Activated naive CD8-positive, alpha-beta T cell treated with anti-CD3 and anti-CD28 coated beads, Interleukin-2, amount 50 U/mL, for 16 hours (primary cell): ENCODE measurements at places on chromosomes 1 and 21.

DNA sequence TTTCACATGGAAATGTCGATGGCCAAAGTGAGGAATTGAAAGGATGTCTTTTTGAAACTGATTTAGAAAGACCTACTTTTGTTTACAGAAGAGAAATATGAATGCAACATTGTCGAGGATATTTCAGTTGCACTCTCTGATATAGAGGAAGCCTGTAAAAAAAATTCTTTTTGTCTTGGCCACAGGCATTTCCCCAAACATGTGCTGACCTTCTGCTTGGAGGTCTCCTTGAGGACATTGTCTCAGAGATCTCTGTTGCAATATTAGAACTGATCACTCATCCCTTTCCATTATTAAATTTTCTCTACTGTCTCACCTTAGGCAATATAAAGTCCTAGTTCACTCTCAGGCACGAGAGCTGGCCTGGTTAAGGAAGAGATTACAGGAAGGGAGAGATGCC is 16.0 kb downstream of the S100A11 start:
- no peak for DNase-seq

- DNase-seq = no peak
These were observed 22.6 kb downstream of the ZBTB17 start for GRCh38 chr1:15953294-15953771.

- no peak for DNase-seq
These were observed 147.4 kb upstream of the COL6A1 start for GRCh38 chr21:45834026-45834715.

- DNase-seq = no peak
These were observed 42.2 kb downstream of the FHAD1 start for GRCh38 chr1:15289251-15289651.

- DNase-seq = no peak
These were observed 121.7 kb downstream of the DHRS3 start for GRCh38 chr1:12496154-12496961.

- no peak for DNase-seq
These were observed 52.4 kb downstream of the PDE9A start for GRCh38 chr21:42705746-42706374.

GRCh38 chr21:16294128-16294527 is 564.3 kb downstream of the USP25 start:
- DNase-seq = no peak

- no peak for DNase-seq
These were observed 122.1 kb downstream of the NEK7 start for GRCh38 chr1:198278943-198279342.

- no peak for DNase-seq
These were observed 26.7 kb upstream of the TP53BP2 start for GRCh38 chr1:223872308-223872901.

- no peak for DNase-seq
These were observed 53.2 kb upstream of the LYST start for GRCh38 chr1:235919833-235920441.

GRCh38 chr1:53172426-53173128 is 24.0 kb upstream of the CPT2 start:
- no peak for DNase-seq

GRCh38 chr1:193368302-193368701 is 181.9 kb upstream of the B3GALT2 start:
- no peak for DNase-seq

GRCh38 chr1:156963621-156964020 is 43.2 kb downstream of the LRRC71 start:
- no peak for DNase-seq

- no peak for DNase-seq
These were observed 151.0 kb downstream of the ST6GALNAC5 start for GRCh38 chr1:77018311-77018710.

DNA sequence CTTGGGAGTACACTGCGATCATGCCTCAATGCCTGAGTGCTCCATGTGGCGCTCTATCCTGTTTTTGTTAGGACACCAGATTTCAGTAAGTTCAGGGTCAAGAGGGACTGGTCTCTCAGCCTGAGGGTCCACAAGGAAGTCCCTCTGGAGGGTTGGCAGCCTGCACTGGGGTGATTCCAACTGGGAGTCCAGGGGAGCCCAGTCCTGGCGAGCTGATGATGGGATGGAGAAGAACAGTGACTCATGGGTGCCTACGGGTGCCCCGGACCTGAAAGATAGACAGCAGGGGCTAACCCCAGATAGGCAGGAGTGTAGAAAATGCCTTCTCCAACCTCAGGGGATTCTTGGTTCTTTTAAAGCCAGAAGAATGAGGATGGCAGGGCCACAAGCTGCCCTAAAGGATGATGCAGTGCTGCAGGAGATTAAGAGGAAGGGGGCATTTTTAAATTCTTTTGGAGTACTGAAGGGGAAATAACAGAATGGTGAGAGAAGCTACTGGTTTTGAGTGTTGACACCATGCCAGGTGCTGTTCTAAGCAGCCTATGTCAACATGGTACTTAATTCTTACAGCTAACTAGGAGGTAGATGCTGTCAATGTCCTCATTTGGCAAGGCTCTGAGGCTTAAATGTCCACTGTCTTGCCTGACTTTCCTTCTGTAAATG is 68.4 kb upstream of the TLR5 start:
- DNase-seq = no peak

DNA sequence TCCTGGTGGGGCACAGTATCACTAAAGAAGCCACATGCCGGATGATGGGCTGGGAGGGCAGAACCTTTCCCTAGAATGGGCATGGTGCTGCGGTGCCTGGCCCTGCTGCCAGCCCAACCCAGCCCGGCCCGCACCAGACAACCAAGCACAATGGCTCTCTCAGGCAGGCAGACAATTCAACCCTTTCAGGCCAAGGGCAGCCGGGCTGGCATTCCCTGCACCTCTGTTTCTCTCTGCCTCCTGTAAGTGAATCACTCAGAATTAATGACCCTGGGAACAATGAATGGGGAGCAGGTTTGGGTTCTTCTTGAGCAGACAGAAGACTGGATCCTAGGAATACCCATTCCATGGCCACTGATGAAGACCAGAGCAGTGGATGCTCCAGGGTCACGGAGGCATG is 41.0 kb upstream of the IFFO2 start:
- no peak for DNase-seq

- no peak for DNase-seq
These were observed 36.5 kb upstream of the ZP4 start for GRCh38 chr1:237927198-237927597.

DNA sequence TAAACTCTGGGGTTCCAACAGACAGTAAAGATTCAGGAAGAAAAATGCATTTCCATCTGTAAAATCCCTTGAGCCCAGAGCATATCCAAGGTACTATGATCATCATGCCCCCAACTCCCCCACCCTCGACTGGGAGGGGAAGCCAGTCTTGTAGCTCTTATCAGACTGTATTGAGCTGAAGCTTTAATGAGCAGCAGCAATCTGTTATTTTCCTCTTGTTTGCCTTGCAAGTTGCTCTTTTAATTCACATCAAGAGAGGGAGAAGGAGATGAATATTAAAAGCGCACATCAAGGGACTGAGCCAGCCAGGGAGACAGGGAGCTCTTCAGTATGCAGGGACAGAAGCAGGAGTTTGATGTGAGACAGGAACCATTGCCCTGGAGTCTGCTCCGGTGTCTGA is 52.5 kb upstream of the KCNA3 start:
- no peak for DNase-seq

DNA sequence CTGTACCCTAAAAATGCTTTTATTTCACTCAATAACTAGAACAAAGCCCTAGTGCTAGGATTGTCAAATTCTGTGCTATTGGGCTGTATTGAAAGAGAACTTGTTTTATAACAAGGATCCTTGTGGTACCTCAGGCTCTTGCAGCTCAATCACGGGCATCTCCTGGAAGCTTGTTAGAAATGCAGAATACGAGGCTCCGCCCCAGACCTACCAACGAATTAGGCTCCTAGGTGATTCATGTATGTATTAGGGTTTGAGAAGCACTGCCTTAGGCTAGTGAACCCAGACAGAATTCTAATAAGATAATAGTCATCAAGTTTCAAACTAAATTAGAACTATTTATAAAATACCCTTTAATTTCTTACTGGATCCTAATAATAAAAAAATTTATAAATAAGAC is 45.6 kb downstream of the ZZZ3 start:
- DNase-seq = no peak

GRCh38 chr1:28933277-28933676 is 18.9 kb downstream of the EPB41 start:
- DNase-seq = no peak

GRCh38 chr21:41573902-41574690 is 66.1 kb upstream of the TMPRSS2 start:
- DNase-seq = no peak

GRCh38 chr1:152745765-152746444 is 11.9 kb upstream of the KPRP start:
- no peak for DNase-seq

DNA sequence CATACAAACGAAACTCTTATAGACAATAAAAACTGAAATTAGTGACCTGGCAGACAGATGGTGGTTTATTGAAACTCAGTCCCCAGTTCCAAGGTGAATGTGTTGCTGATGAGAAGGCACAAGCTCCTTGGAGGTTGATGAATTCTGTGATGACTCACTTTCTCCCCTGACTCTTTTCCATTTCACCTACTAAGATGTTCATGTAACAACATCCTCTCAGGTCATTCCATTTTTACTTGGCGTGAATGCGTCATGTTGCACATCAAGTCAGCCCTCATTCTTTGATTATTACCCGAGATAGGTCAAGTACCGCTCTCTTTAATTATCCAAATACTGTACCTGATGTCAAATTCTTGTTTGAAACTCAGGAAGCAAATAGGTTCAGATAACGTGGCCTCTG is 10.1 kb upstream of the IL10RB start:
- DNase-seq = no peak

GRCh38 chr1:6803357-6803756 is 18.1 kb downstream of the CAMTA1 start:
- no peak for DNase-seq

DNA sequence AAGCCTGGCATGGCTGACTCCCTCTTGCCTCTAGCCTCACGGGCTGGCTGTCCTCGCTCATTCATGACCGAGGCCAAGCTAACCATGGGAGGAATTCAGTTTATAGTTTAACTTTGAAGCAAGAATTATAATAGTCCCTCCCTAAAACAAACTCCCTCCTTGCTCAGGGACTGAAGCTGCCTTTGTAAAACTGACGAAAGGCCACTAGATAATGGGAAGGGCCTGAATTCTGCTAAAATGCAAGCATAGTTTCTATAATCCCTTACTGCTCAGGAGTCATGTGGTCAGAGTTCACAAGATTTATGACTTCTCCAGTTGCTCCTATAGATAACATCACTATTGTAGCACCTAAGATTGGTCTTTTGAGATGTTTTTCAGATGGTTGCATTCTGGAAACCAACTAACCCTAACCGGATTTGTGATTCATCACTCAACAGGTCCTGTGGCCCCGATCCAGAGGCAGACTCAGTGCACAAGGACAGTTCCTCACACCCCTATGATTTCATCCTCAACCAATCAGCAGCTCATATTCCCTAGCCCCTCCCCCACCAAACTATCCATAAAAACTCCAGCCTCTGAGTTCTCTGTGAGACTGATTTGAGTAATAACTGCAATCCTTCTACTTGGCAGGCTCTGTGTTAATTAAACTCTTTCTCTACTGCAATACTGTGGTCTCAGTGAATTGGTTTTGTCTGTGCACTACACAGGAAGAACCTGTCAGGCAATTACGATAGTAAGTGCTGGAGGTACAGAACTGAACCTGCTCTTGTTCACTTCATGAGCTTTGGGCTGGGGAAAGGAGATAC is 26.4 kb downstream of the HHIPL2 start:
- no peak for DNase-seq

DNA sequence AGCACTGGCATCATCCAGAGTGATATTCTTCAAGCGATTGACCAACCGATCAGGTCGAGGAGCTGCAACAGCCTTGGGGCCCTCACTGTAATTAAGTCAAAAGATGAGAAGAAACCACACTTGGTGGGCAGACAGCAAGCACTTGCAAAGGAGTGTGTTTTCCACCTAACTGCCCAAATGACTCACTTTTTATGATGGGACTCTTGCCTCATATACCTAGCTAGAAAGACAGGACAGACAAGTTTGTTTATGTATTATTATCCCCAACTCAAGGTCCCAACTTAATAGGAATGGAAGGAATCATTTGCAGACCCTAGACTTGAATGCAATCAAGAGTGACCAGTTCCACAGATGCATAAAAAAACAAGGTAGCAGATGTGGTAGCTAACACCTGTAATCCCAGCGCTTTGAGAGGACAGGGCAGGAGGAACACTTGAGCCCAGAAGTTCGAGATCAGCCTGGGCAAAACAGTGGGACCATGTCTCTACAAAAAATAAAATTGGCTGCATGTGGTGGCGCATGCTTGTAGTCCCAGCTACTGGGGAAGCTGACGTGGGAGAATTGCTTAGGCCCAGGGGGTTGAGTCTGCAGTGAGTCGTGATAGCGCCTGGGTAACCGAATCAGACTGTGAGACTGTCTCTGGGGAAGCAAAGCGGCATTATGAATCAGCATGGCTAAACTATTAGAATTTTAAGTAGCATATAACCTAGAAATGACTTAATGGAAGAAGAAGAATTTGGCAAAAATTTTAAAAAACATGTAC is 2.3 kb upstream of the NRAS start:
- DNase-seq = no peak

- DNase-seq = no peak
These were observed 175.7 kb downstream of the HHIPL2 start for GRCh38 chr1:222372221-222372620.

DNA sequence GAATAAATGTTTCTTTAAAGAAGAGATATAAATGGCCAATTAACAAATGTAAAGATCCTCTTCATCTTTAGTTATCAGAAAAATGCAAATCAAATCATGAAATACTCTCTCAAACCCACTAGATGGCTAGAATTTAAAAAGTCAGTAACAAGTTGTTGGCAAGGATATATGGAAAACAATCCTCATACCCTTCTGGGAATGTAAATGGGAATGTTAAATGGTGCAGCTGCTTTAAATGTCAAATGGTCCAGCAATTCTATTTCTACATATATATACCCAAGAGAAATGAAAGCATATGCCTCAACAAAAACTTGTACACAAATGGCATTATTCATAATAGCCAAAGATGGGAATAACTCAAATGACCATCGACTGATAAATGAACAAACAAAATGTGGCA is 283.5 kb downstream of the RWDD3 start:
- no peak for DNase-seq

GRCh38 chr1:211328866-211329475 is 2.3 kb downstream of the TRAF5 start:
- DNase-seq = no peak

DNA sequence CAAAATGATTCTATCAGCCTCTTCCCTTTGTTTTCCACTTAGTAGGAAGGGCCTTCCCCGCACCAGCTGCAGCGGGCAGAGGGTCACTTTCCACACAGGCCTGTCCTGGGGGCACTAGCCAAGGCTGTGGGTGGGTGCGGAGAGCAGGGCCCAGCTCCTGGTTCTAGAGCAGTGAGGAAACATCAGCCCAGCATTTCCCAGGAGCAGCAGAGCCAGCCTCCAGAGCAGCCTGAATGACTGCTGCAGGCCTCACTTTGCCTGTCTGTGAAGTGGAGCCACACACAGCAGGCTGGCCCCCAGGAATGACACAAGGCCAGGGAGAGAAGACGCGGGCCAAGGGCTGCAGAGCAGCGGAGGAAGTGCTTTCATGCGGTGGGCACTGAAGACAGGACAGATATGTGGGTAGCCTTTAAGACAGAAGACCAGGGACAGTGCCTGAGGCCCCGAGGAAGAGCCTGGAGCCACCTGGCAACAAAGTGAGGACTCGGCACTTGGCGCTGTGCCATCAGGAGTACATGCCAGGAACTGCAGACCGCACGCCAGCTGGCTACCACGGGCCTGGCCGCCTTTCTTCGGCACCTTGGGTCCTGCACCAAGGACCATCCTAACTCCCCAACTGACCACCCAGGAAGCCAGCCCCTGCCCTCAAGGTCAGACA is 42.0 kb downstream of the ACOT7 start:
- DNase-seq = no peak
